ENCODE measurements at places on chromosomes 4 and X.

DNA sequence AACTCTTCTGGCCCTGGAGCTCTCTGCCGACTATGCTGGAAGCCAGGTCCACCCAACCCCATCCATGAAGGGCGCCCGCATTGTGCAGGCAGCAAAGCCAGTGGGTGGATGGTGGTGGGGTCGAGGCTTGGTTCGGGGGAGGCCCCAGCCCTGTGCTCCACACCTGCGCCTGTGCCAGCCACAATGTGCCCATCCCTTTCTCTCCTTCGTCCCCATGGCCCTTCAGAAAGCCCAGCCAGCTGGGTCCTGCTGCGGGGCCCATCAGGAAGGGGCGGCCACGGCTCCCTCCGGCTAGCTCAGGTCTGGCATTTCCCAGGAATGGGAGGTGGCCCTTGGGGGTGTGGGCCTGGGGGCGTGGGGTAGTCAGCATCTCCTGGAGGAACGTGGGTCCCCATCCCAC is 91.6 kb downstream of the HMX1 start:
- no peak for DNase-seq

DNA sequence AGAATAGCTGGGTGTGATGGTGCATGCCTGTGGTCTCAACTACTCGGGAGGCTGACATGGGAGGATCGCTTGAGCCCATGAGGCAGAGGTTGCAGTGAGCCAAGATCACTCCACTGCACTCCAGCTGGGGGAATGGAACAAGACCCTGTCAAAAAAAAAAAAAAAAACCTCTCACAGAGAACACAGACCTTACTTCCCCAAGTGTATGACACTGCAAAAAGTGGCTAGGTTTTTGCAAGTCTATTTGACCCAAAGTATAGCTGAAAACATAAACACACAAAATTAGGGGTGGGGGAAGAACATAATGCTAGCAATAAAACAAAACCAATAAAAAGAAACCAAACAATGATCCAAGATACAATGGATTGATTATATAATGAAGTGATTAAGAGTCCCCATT is 6.7 kb downstream of the LAMP2 start:
- DNase-seq: no peak

- DNase-seq: no peak
Observed at GRCh38 chr4:12979797-12980196, 504.3 kb downstream of the RAB28 start.

DNA sequence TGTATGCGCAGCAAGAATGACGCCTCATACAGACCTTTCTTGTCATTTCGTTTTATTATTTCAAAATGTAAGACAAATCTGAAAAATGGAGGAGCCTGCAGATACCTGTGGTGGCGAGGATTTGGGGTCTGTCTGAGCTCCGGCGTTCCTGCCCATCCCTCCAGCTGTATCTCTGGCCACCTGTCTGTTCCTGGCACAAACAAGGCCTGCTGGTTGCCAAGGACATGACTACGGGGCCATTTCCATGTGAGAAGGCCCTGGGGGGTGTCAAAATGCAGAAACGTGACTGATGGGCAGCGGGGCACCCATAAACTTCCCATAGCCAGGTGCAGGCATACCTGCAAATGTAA is 591 bp upstream of the TSPAN7 start:
- no peak for DNase-seq

- DNase-seq: no peak
Observed at GRCh38 chr4:185819144-185819543, 7.2 kb upstream of the SORBS2 start.

DNA sequence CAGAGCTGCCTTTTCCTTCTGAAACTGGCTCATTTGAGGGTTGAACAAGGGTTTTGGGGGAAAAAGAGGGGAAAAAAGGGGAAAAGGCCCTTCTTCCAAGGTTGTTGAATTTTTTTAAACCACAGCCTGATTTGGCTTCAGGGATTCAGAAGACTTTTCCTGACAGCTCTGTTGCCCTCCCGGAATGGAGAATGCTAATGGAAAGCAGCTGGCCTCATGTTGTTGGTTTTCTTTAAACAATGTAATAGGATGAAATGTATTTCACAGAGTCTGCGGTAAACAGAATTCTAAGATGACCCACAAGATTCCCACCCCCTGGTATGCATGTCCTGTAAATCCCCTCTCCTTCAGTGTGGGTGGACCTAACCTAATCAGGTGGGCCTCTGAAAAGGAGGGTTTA is 3.3 kb upstream of the KIAA1210 start:
- no peak for DNase-seq

All from stimulated activated CD8-positive, alpha-beta memory T cell treated with anti-CD3 and anti-CD28 coated beads, Interleukin-4, amount 100 ng/mL, for 4 hours (primary cell).